ENCODE measurements at places on chromosomes 6 and 20. TPM values are rescaled to one million over a fixed set of nuclear protein-coding genes. Genes with fewer than 3 reads are reported as not detected.

GRCh38 chr6:38273325-38273724 is 366.4 kb downstream of the BTBD9 start:
- H3K4me3 ChIP-seq, result no peak overlapping the region
- H3K36me3 ChIP-seq, result no peaks in the 10 kb centered on the region
- no peaks in the 10 kb centered on the region for H3K4me1 ChIP-seq
- no peaks in the 10 kb centered on the region for H3K27me3 ChIP-seq
- DNase-seq, result no peak

GRCh38 chr6:166587631-166588413 is 1.3 kb upstream of the RAMACL start:
- no peaks in the 10 kb centered on the region for H3K36me3 ChIP-seq
- H3K4me3 ChIP-seq, result peak overlapping the region; percentile 55
- peaks cover 77% of the 10 kb centered on the region for H3K4me1 ChIP-seq
- DNase-seq, result peak; percentile 93

DNA sequence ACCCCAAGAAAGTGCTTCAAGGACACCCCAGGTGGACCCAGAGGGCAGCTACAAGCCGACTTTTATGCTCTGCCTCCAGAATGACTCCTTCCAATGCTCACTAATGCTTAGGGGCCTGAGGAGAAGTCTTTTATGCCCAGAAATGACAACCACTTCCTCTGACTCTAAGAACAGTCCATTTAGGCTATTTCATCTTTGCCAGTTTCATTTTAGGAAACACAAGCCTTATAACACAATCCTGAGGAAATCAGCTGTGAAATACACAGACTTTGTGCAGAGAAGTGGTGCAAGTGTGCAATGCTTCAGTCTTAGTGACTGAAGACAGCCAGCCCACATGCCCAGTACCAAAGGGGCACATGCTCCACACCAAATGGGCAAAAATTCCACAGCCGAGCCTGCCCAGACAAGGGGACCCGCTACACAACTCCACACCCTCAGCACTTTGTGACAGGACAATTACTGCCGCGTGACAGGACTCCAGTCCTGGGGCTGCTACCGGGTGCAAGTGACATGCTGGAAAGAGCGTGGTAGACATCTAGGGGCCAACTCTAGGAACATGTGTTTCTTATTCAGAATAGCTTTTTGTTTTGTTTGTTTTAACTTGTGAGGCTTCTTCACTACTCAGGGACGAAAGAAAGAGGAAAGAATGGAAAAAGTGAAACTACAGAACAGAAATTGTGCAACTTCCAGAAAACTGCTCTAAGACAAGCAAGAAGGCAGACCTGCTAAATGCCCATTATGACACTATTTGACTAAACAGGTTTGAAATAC is 28.2 kb upstream of the PLAGL1 start:
- no peaks in the 10 kb centered on the region for H3K4me1 ChIP-seq
- no peaks in the 10 kb centered on the region for H3K36me3 ChIP-seq
- H3K27ac ChIP-seq, result no peak overlapping the region
- H3K27me3 ChIP-seq, result no peaks in the 10 kb centered on the region
- no peak for DNase-seq

DNA sequence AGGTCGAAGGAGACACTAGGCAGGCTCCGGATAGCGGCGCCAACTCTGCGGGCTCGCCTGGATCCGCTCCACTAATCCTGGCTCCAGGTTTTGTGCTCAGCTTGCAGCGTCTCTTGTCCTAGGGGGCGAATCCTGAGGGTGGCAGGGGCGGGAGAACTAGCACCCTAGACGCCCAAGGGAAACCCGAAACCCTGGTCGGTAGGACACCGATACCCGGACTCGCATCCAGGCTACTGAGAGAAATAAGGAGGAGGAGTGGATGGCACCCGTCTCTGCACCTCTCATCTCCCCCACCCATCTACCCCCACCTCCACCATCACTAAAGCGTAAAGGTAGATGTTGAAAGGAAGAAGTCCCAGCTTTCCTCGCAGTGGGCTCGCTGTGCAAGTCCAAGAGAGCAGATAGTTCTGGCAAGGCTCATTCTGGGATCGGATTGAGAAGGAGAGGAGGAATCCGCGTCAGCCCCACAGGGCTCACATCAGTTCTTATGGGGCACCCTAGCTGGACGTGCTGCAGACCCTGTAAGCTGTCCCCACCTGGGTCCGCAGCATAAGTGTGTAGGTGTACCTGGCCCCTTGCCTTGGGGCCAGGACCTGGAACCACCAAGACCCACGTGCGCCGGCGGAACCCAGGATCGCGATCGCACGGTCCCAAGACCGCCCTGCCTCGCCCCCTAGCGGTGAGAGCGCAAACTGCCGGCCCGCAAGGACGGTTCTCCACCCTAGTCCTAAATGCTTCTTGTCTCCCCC is 6.9 kb downstream of the SLC32A1 start:
- H3K36me3 ChIP-seq, result no peaks in the 10 kb centered on the region
- H3K27me3 ChIP-seq, result no peaks in the 10 kb centered on the region
- H3K27ac ChIP-seq, result no peak overlapping the region
- peaks cover 6% of the 10 kb centered on the region for H3K4me1 ChIP-seq
- no peak overlapping the region for H3K4me3 ChIP-seq

RALGAPB gene
- total RNA-seq, result 27.2 TPM

SPTLC3 gene
- total RNA-seq, result not detected
